Fibroblast of skin of abdomen (primary cell): ENCODE measurements at places on chromosomes 11 and 22.

GRCh38 chr11:37544491-37544890 lies 946.5 kb upstream of the RAG2 start:
- DNase-seq, result peak; percentile 6

GRCh38 chr22:46003271-46004091 lies 26.5 kb upstream of the WNT7B start:
- DNase-seq, result no peak

GRCh38 chr11:17894929-17895658 lies 117.8 kb downstream of the SERGEF start:
- DNase-seq, result no peak

GRCh38 chr11:22194907-22195306 lies 2.0 kb downstream of the ANO5 start:
- no peak for DNase-seq

- no peak for DNase-seq
Measured at GRCh38 chr11:122156940-122157382, 40.9 kb upstream of the BLID start.

- peak; percentile 33 for DNase-seq
Measured at GRCh38 chr11:78641541-78641940, 66.9 kb upstream of the NARS2 start.

GRCh38 chr11:19441752-19442553 lies 201.2 kb upstream of the E2F8 start:
- peak; percentile 92 for DNase-seq

GRCh38 chr22:18152519-18152918 lies 2.5 kb downstream of the USP18 start:
- no peak for DNase-seq

- DNase-seq, result peak; percentile 81
Measured at GRCh38 chr11:124837491-124837856, 27.8 kb upstream of the ROBO3 start.

DNA sequence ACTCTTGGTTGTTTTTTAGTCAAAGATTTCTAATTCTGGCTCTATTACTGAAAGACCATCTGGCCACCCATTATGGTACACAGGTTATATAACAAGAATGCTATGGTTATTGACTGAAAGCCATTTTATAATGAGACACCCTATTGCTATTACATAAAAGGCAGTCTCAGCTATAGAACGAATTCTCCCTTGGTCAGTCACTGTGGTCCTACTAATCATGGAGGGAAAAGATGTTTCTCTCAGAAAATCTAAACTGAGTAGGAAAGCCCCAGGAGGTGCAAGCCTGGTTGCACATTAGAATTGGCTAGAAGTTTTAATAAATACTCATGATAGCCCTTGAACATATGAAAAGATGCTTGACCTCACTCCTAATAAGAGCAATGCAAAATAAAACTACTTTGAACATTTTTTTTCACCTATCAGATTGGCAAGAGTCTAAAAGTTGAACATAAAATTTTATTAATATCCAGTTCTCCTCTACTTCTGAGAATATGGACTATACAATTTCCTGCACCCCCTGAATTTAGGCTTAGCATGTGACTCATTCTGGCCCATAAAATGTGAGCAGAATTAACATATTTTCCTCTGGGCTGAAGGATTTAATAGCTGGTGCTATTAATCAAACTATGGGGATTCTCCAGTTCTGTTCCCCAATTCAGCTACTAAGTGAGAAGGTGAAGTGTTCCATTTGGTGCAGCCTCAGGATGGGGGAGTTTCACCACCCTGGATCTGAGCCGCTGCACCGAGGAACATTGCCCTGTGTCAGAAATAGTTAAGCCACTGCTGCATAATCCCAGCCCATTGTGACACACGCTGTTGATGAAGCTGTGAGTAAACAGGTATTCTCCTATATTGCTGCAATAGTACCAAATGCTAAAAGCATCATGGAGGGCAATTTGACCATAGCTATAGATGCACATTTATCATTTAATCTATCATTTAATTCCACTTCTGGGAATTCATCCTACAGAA lies 11.5 kb upstream of the CRKL start:
- no peak for DNase-seq

- peak; percentile 95 for DNase-seq
Measured at GRCh38 chr11:75562048-75562835, at the start of gene SERPINH1. Gene SERPINH1 (plus strand): TSS chr11:75562253. CDS start chr11:75566350, 4,097 bp downstream.

DNA sequence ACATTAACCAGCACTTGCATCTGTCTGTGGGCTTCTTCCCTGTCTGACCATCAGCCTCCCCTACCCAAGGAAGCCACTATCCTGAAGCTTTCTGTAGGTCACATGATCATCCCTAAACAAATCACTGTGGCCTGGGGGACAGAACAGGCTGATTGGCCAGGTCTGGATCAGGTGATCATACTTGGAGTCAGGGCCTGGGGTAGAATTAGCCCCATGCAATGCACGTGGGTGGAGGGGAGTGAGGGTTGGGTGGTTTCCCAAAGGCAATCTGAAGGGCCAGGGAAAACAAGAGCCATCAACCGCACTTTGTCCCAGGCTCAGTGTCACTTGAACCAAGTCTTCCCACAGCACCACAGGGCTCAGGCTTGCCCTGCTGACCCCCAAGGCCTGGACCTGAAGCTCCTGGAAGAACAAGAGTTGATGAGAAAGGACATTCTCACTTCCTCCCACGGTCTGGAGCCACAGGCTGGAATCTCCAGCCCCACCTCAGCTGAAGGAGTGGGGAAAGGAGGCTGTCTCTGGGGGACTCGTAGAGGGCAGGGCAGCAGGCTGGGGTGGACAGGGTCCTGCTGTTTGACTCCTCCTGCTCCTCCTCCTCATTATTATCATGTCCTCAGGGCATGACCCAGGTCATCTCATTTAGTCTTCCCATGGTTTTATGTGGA lies 31.5 kb upstream of the TSPAN18 start:
- DNase-seq, result no peak

GRCh38 chr11:71486320-71486719 lies 33.3 kb downstream of the NADSYN1 start:
- DNase-seq, result no peak

GRCh38 chr11:57340039-57340615 lies 2.0 kb downstream of the P2RX3 start:
- DNase-seq, result peak; percentile 50

- no peak for DNase-seq
Measured at GRCh38 chr11:63623513-63624140, 9.4 kb upstream of the PLAAT3 start.

DNA sequence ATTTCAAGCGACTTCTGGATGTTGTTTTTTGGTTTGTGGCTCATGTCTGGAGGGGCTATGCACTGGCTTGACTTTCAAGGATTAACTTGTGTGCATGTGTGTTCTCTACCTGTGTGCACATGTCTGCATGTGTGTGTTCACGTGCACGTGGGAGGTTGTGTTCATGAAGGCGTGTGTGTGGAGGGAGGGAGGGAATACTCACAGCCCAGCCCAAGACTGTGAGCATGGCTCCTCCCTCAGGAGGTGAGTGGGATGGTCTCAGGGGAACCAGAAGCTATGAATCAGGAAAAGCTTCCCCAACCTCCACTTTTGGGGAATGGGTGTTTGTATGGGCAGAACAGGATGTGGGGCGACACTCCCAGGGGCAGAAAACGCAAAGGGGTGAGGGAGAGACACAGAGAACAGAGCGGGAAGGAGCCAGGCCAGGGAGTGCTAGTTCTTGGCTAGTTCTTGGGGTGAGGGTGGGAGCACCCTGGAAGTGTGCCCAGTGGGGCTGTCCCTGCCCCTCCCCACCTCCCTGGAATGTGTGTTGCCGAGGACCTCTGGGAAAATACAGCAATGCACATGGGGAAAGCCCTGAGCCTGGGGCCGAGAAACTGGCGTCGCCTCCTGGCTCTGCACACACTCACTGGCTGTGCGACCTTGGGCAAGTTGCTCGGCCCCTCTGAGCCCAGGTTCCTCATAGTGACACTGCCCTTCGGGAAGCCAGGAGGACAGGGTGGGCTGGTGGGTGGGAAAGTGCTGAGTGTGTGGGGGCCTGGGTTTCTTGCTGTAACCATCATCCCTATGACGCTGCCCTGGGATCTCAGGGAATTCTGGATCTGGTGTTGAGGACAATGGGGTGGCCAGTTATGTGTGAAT lies 16.9 kb upstream of the ALX4 start:
- no peak for DNase-seq
